Heart left ventricle (tissue), 16 donors: ENCODE measurements at places on chromosomes 11 and 22. TPM values are rescaled to one million over a fixed set of nuclear protein-coding genes. Genes with fewer than 3 reads are reported as not detected.
A peak's percentile ranks its signal among the peaks of the same experiment; 100 is the strongest.

The BEST1 gene
- total RNA-seq, result 0.64 TPM

The ZNF70 gene
- 2.8 TPM for total RNA-seq

The KCNJ5 gene
- total RNA-seq, result 10.0 TPM

GRCh38 chr11:14270690-14271542 lies 88.1 kb downstream of the RRAS2 start:
- H3K27me3 ChIP-seq, result no peaks in the 10 kb centered on the region
- no peak overlapping the region for H3K27ac ChIP-seq
- no peaks in the 10 kb centered on the region for H3K36me3 ChIP-seq
- H3K4me1 ChIP-seq, result peaks cover 16% of the 10 kb centered on the region
- no peak overlapping the region for H3K4me3 ChIP-seq

GRCh38 chr11:62004473-62004872 lies 37.0 kb upstream of the FTH1 start:
- H3K4me3 ChIP-seq, result no peak overlapping the region
- no peak for DNase-seq
- H3K27ac ChIP-seq, result peak overlapping the region; percentile 66
- no peaks in the 10 kb centered on the region for H3K36me3 ChIP-seq

The NRXN2 gene
- not detected for total RNA-seq

The CENPM gene
- total RNA-seq, result 0.52 TPM

GRCh38 chr22:49975543-49976389 lies 15.2 kb downstream of the PIM3 start:
- H3K4me1 ChIP-seq, result peaks cover 8% of the 10 kb centered on the region
- no peak overlapping the region for H3K27ac ChIP-seq
- DNase-seq, result peak; percentile 21
- H3K4me3 ChIP-seq, result no peak overlapping the region
- no peaks in the 10 kb centered on the region for H3K36me3 ChIP-seq

The CXCR5 gene
- not detected for total RNA-seq

GRCh38 chr22:44500599-44500998 lies 2.6 kb upstream of the RTL6 start:
- no peaks in the 10 kb centered on the region for H3K27me3 ChIP-seq
- no peak overlapping the region for H3K4me3 ChIP-seq
- no peaks in the 10 kb centered on the region for H3K36me3 ChIP-seq
- peaks cover 20% of the 10 kb centered on the region for H3K4me1 ChIP-seq

- H3K36me3 ChIP-seq, result no peaks in the 10 kb centered on the region
- no peak for DNase-seq
These were observed 18.1 kb downstream of the TSPAN32 start for GRCh38 chr11:2319791-2320472.

The GPHA2 gene
- not detected for total RNA-seq

The UCP3 gene
- 3.2 TPM for total RNA-seq

DNA sequence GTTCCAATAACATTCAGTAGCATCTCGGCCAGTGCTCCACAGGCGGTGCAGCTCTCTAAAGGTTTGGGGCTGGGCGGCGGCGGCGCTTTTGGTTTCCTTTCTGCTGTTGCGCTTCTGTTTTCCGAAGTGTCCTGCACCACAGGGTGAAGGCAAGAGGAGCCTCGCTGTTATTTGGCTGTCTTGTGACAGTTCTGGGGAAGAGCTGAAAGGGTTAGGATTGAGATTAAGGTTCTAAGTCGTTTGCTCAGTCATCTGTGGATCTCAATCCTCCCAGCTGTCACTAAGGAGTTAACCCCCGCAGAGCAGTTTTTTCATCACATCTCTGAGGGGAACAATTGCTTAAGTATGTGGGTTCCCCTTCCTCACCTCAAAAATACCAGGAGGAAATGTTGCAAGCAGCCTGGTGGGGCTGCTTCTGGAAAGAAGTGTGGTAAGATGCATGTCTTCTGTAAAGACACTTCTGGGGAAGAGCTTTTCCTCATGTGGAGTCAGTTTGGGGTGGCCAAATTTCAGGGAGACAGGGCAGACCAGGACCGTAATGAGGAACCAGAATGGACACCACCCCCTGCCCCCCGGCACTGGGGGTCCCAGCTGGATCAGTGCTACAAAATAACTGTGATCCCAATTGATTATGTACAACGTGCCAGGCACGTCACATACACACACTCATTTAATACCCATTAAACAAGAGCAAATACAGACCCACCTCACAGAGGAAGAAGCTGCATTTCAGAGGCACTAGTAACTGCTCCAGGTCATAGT lies 14.2 kb downstream of the TMEM121B start:
- no peak overlapping the region for H3K4me3 ChIP-seq
- no peaks in the 10 kb centered on the region for H3K36me3 ChIP-seq
- no peak overlapping the region for H3K27ac ChIP-seq

- no peak overlapping the region for H3K27ac ChIP-seq
- H3K27me3 ChIP-seq, result no peaks in the 10 kb centered on the region
- no peak for DNase-seq
- H3K4me1 ChIP-seq, result no peaks in the 10 kb centered on the region
- no peaks in the 10 kb centered on the region for H3K36me3 ChIP-seq
- no peak overlapping the region for H3K4me3 ChIP-seq
These were observed 201.3 kb downstream of the OPCML start for GRCh38 chr11:133331031-133331430.

The SPDYC gene
- not detected for total RNA-seq

- peak overlapping the region; percentile 82 for H3K27ac ChIP-seq
- H3K36me3 ChIP-seq, result no peaks in the 10 kb centered on the region
- no peaks in the 10 kb centered on the region for H3K27me3 ChIP-seq
- no peak for DNase-seq
- no peak overlapping the region for H3K4me3 ChIP-seq
These were observed 79.5 kb downstream of the PARVA start for GRCh38 chr11:12456651-12457579.

DNA sequence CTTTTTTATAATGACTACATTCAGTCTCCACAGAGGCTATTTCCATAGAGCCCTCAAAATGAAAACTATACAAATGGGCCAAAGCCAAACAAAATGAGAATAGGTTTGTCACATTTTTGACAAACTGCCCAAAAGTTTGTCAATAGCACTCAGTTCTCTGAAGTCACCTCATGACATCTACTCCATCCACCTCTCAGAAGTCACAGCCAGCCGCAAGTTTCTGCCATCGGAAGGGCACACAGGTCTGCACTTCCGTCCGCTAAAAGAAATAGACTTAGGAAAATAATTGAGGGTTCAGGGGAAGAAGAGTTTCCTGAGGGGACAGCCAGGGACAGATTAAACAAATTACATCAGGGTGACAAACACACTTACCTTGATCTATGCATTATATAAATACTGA lies 55.4 kb upstream of the JAM3 start:
- peaks cover 8% of the 10 kb centered on the region for H3K4me1 ChIP-seq
- no peaks in the 10 kb centered on the region for H3K36me3 ChIP-seq
- no peak overlapping the region for H3K4me3 ChIP-seq
- no peak overlapping the region for H3K27ac ChIP-seq
- H3K27me3 ChIP-seq, result no peaks in the 10 kb centered on the region

DNA sequence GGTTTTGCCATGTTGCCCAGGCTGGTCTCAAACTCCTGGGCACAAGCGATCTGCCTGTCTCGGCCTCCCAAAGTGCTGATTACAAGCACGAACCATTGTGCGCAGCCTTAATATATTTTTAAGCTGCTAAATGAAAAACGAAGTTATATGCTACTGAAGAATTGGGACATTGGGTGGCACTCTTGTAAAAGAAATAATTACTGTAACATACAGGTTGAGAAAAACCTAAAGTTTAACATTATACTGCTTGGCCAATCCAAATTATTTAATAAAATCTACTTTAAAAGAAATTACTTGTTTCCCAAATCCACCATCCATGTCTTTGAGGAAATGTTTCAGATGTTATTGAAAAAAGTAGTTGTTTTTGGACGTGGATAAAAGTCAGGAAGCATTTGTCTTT lies 37.9 kb upstream of the ARHGAP32 start:
- DNase-seq, result no peak
- no peak overlapping the region for H3K27ac ChIP-seq
- no peaks in the 10 kb centered on the region for H3K27me3 ChIP-seq
- no peaks in the 10 kb centered on the region for H3K4me1 ChIP-seq
- no peak overlapping the region for H3K4me3 ChIP-seq

- H3K4me3 ChIP-seq, result no peak overlapping the region
- no peaks in the 10 kb centered on the region for H3K27me3 ChIP-seq
- no peak for DNase-seq
These were observed 65.9 kb downstream of the ADAMTS15 start for GRCh38 chr11:130514316-130514715.

- no peak overlapping the region for H3K27ac ChIP-seq
- H3K27me3 ChIP-seq, result no peaks in the 10 kb centered on the region
- no peak for DNase-seq
- H3K4me1 ChIP-seq, result no peaks in the 10 kb centered on the region
These were observed 25.7 kb downstream of the ELFN2 start for GRCh38 chr22:37401401-37402183.

The PKNOX2 gene
- 9.4 TPM for total RNA-seq

DNA sequence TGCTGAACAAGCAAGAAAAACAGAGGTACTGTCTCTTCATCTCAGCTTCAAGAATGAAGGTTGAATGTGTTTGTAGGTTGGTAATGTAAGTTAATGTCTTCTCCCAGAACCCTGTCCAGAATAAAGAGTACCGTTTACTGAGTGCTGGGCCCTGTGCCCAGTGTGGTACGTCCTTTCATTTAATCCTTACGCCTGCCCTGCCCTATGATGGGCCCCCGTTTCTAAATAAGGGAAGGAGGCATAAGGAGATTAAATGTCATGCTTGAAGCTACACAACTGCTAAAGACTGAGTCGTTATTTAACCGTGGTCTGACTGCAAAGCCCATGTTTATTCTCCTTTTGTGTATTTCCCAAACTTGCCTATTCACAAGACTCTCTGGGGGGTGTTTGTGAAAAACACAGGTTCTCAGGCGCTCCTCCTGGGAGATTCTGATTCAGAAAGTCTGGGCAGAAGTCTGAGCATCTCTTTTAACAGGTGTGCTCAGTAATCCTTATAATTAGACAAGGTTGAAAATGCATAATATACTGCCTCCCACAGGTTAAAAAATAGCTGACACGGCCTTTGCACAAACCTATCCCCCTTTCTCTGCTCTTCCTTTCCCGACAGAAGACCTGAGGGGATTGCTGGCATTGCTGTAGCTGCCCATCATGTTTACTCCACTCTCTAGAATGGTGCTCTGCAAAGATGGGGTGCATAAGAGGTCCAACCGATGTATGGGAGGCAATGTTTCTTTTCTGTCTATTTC lies 56.3 kb upstream of the ZBTB44 start:
- H3K27ac ChIP-seq, result no peak overlapping the region
- DNase-seq, result no peak
- no peaks in the 10 kb centered on the region for H3K4me1 ChIP-seq
- no peaks in the 10 kb centered on the region for H3K36me3 ChIP-seq

DNA sequence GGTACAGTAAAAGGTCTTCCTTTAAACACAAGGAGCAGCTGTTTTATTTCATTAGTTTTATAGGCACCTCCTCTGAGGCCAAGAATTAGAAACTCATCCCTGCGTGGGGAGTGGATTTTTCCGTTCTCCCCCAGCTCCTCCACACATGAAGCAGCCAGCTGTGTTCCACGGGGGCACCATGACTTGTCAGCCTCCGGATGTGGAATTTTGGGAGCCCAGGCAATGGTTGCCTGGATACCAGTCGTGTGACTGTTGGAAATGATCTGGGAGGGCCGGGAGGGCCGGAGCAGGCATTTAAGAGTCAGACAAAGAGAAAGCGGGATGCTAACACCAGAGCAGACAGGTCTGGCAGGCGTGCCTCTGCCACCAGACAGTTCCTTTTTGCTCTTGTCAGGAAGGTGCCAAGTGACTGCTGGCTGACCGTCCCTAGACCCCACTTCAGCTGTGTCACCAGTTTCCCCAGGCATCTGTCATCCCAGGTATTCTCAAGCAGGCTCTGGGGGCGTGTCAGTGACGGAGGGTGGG lies 15.9 kb upstream of the CDC42EP2 start:
- peak; percentile 88 for DNase-seq
- no peaks in the 10 kb centered on the region for H3K27me3 ChIP-seq
- no peak overlapping the region for H3K4me3 ChIP-seq
- H3K4me1 ChIP-seq, result peaks cover 50% of the 10 kb centered on the region
- peak overlapping the region; percentile 90 for H3K27ac ChIP-seq

- no peaks in the 10 kb centered on the region for H3K27me3 ChIP-seq
- H3K36me3 ChIP-seq, result no peaks in the 10 kb centered on the region
- no peak overlapping the region for H3K4me3 ChIP-seq
- peaks cover 9% of the 10 kb centered on the region for H3K4me1 ChIP-seq
These were observed 7.8 kb upstream of the NFAM1 start for GRCh38 chr22:42439821-42440674.

The NXPE1 gene
- not detected for total RNA-seq

DNA sequence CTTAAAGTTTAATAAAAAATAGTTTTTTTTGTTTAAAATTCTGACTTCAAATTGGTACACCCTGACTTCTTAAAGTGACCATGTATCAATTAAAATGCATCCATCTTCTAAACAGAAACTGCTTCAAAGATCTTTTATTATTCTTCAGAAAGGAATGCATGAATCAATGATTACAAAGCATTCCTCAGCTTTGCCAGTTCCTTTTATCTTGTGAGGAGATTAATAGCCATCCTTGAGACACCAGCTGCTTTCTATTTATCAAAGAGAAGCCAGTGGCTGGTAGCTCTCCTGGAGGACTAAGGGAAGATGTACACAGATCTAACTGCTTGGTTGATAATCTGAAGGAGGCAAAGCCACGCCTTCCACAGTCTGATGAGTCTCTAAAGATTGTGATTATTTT lies 2222.5 kb downstream of the LRRC4C start:
- no peaks in the 10 kb centered on the region for H3K36me3 ChIP-seq
- no peaks in the 10 kb centered on the region for H3K27me3 ChIP-seq
- H3K4me1 ChIP-seq, result no peaks in the 10 kb centered on the region
- H3K27ac ChIP-seq, result no peak overlapping the region
- no peak for DNase-seq

GRCh38 chr22:45672564-45673481 lies 1.2 kb downstream of the ATXN10 start:
- peak overlapping the region; percentile 72 for H3K4me3 ChIP-seq
- peak overlapping the region; percentile 92 for H3K27ac ChIP-seq
- DNase-seq, result no peak
- H3K27me3 ChIP-seq, result no peaks in the 10 kb centered on the region
- peaks cover 43% of the 10 kb centered on the region for H3K4me1 ChIP-seq

The KRTAP5-1 gene
- total RNA-seq, result not detected

GRCh38 chr11:57273448-57274058 lies 36.5 kb upstream of the APLNR start:
- H3K36me3 ChIP-seq, result no peaks in the 10 kb centered on the region
- no peak for DNase-seq
- H3K4me1 ChIP-seq, result peaks cover 46% of the 10 kb centered on the region
- no peaks in the 10 kb centered on the region for H3K27me3 ChIP-seq
- no peak overlapping the region for H3K4me3 ChIP-seq

The SYNGR1 gene
- 32.0 TPM for total RNA-seq

- H3K4me1 ChIP-seq, result no peaks in the 10 kb centered on the region
- H3K4me3 ChIP-seq, result no peak overlapping the region
- no peak overlapping the region for H3K27ac ChIP-seq
- peaks cover 9% of the 10 kb centered on the region for H3K27me3 ChIP-seq
- DNase-seq, result no peak
These were observed 15.0 kb downstream of the CRTAM start for GRCh38 chr11:122853261-122853660.

The MPZL2 gene
- total RNA-seq, result 14.0 TPM

The FOLH1 gene
- total RNA-seq, result 0.98 TPM
